ENCODE measurements at places on chromosomes 5 and 9. TPM values are rescaled to one million over a fixed set of nuclear protein-coding genes. Genes with fewer than 3 reads are reported as not detected.

ATP10B gene
- 0.11 TPM for total RNA-seq

F2RL2 gene
- total RNA-seq: not detected

PDE6A gene
- not detected for total RNA-seq

FAM120AOS gene
- total RNA-seq: 43.7 TPM

FCN2 gene
- not detected for total RNA-seq

Data from WTC11 (cell line).